ENCODE measurements at places on chromosomes 7 and 10.

DNA sequence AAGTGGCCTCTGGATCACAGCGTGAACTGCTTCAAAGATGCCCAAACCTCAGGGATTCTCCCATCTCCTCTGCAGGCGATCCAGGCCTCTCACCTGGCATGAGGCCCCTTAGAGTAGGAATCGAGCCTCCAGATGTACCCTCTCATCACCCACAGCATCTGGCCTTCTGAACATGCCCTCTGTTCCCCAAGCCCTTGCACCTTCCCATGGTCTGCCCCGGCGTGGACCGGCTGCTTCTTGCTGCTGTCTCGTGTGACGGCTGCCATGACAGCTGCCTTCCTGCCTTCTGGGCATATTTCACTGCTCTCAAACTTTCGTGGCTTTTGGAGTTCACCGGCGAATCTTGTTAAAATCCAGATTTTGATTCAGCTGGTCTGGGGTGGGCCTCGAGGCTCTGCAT, 157.2 kb upstream of the NPS start:
- no peak for DNase-seq

- no peak for DNase-seq
These were observed 177.6 kb upstream of the MEOX2 start for GRCh38 chr7:15863951-15864625.

GRCh38 chr10:27794157-27794556, 48.5 kb upstream of the MKX start:
- DNase-seq = peak; percentile 16

GRCh38 chr10:13483073-13483472, 45.7 kb downstream of the BEND7 start:
- DNase-seq = no peak

- no peak for DNase-seq
These were observed 487.9 kb upstream of the MKI67 start for GRCh38 chr10:128614016-128614605.

DNA sequence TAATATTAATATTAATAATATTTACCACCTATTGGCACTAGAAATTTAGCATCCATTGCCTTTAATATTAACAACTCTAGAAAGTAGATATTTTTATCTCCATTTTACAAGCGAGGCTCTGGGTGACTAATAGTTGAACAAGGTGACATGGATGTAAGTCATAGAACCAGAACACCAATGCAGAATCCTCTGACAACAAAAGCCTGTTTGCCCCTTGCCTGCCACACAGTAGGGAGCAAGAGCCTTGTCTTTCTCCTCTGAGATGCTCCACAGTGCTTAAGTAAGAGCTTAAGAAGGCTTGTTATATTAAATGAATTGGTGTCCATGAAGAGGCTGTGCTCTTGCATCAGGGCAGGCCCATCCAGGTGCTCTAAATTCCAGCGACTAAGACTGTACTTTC, 51.2 kb upstream of the LBX1 start:
- peak; percentile 51 for DNase-seq

DNA sequence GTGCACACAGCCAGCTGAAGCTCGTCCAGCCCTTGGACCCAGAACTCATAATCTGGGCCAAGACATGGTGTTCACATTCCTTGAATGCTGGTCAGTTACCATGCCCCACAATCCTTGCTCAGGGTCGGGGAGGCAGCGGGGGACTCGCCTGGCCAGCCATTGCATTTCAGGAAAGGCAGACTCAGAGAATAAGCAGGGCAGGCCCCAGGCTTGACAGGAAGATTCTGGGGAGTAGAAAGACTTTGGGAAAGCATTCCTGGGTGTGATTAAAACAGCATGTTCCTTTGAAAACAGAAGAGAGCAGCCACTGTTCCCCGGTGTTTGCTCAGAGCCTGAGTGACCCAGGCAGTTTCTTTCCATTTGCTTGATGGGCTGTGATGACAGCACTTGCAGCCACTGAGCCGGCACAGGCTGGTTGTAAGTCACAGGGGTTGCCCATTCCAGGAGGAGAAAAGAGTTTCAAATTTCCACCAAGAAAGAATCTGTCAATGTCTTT, 473.7 kb downstream of the TYW1 start:
- DNase-seq = peak; percentile 82
